Heart left ventricle (tissue), 16 donors: ENCODE measurements at places on chromosomes 5 and 9. TPM values are rescaled to one million over a fixed set of nuclear protein-coding genes. Genes with fewer than 3 reads are reported as not detected.
A peak's percentile ranks its signal among the peaks of the same experiment; 100 is the strongest.

DNA sequence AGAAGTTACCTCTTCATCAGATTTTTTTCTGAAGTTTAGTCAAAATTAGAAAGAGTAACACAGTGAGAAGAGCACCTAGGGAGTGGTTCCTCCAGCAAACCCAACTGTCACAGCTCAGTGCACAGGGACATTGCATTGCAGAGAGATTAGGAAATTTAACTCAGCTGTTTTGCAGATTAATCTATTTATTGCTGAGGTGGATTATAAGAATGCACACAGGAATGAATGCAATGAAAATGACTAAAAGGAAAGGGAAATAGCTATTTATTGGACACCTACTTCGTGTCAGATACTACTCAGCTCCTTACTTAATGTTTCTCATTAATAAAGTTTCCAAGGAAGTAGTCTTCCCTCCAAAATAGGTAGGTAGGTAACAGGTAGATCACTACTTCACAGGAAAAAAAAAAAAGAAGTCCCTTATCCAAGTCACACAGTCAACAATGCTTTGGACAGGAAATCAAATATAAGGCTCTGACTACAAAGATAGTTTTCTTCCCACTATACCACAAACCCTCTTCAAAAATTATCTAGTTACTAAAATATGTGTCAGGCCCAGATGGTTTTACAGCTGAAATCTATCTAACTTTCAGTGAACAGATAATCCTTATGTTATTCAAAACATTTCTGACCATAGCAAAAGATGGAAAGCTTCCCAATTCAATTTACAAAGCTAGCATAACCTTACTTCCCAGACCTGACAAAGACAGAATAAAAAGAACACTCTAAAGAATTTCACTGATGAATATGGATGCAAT is 442.2 kb upstream of the MPDZ start:
- no peak for DNase-seq

- DNase-seq = no peak
These were observed 55.9 kb upstream of the ERCC6L2 start for GRCh38 chr9:95819636-95820035.

DNA sequence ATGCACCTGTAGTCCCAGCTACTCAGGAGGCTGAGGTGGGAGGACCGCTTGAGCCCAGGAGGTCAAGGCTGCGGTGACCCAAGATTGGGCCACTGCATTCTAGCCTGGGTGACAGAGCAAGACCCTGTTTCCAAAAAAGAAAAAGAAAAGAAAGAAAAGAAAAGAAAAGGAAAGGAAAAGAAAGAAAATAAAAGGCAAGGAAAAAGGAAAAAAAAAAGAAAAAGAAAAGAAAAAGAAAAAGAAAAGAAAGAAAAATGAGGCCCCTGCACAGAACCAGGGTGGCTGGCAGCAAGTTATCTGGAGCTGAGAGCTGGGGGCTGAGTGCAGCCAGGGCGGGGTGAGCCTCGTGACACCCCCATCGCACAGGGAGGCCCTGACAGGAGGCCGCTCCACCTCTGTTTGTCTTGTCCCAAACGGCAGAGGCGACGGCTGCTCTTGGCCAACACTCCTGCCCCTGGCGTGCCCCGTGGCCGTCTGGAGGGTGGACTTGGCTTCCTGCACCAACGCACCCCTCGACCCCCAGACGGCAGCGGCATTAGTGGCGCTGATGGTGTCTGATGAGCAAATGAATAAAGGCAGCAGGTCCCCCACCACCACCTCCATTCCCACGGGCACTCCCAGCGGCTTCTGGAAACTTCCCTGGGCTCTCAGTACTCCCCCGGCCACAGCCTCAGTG is 16.7 kb downstream of the EXD3 start:
- DNase-seq = peak; percentile 53

Gene TOR2A
- total RNA-seq = 3.1 TPM

Gene TMEM174
- not detected for total RNA-seq
